CD4-positive, alpha-beta T cell treated with Interleukin-15 for 4 hours (primary cell): ENCODE measurements at places on chromosomes 11 and 22.

- DNase-seq = no peak
Observed at GRCh38 chr11:61650781-61651571, 29.2 kb upstream of the DAGLA start.

DNA sequence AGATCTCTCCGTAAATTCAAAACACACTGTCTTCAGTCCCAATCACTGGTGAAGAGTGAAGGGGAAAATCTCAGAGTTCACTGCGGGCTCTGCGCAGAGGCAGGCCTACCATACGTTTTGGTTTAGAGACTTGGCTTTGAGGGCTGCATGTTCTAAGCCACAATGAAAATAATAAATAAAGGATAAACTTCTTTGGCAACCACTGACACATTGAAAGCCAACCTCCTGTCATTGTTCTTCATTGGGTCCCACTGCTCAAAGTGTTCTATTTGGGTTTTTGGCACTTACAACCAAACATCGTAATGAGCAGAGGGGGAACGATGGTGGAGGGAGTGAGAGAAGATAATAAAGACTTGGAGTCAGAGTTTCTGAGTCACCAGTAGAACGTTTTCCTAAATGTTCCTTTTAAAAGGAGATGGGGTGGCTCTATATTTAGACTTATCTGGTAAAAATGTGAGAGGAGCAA, 472.9 kb downstream of the SOX6 start:
- no peak for DNase-seq

GRCh38 chr11:88103337-88104206, 71.7 kb downstream of the RAB38 start:
- DNase-seq = peak; percentile 50

- DNase-seq = no peak
Observed at GRCh38 chr11:116118138-116118470, 613.9 kb upstream of the CADM1 start.

DNA sequence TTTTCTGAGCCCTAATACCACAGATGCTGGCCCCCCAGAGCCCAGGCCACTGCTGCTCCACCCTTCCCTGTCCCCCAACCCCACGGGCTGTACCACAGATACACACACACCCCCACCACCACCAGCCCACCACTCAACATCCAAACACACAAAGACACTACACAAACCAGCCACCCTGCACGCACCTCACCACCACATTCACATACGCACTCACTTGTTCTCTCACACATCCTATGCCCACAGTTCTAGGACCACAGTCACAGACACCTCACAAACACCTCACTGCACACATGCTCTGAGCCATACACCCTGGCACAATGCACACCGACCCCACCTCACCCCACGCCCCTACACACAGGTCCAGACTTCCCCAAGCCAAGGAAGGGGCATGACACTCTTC, 22.5 kb upstream of the OAF start:
- no peak for DNase-seq

GRCh38 chr22:31244943-31245451, 32.9 kb downstream of the LIMK2 start:
- DNase-seq = no peak

GRCh38 chr11:123306531-123306930, 111.5 kb upstream of the CLMP start:
- DNase-seq = no peak
